Choroid plexus epithelial cell (primary cell): ENCODE measurements at places on chromosomes 1 and 21.

DNA sequence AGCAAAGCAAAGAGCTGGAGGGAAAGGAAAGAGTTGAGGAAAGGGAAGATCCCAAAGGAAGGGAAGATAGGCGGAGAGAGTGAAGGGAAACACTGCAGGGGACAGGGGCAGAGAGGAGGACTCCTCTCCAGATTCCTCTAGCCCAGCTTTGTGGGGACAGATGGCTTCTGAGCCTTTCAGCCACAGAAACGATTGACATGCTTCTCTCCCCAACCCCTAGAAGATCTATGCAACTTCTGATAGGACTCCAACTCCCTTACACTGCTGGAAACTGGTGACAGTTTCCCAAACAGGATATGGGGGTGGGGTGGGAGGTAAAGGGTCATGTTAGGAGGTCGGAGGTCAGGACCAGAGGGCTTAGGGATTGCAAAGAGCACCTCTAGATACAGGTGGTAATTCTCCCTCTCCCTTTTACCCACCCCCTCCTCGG, 6.5 kb downstream of the MEX3A start:
- no peak for DNase-seq

- DNase-seq = peak; percentile 92
These were observed 90.2 kb upstream of the TSPAN2 start for GRCh38 chr1:115179397-115180079.

DNA sequence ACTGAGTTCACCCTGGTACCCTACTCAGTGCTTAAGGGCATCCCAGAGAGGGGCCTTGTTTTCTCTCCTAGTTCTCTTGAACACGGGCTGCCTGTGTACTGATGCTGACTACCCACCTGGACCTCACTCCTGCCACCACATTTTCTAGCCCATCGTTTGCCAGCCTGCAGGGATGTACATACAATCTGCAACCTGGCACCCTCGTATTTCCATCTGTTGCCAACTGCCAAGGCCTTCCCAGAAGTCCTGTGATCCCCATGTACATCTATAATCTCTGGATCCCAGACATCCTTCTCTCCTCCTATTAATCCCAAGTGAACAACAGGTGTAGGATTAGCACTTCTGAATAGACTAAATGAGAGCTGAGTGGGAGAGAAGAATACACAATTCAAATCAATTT, 212.0 kb downstream of the SLC45A1 start:
- no peak for DNase-seq

DNA sequence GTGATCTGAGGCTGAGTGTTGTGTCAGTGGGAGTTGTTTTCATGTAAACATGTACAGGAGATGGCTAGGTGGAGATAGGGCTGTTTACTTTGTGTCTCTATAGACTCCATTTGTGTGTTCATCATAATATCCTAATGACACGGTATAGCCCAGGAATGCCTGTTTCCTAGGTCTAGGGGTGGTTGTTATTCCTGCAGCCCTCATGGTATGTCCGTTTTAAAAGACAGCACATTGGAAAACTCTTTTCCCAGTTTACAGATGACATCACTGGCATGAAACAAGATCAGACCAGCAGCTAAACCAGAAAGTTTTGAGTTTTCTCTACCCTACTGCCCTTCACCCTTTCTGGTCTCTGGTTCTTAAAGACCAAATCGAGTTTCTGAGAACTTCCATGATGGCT, 227.3 kb upstream of the TMEM51 start:
- peak; percentile 55 for DNase-seq

DNA sequence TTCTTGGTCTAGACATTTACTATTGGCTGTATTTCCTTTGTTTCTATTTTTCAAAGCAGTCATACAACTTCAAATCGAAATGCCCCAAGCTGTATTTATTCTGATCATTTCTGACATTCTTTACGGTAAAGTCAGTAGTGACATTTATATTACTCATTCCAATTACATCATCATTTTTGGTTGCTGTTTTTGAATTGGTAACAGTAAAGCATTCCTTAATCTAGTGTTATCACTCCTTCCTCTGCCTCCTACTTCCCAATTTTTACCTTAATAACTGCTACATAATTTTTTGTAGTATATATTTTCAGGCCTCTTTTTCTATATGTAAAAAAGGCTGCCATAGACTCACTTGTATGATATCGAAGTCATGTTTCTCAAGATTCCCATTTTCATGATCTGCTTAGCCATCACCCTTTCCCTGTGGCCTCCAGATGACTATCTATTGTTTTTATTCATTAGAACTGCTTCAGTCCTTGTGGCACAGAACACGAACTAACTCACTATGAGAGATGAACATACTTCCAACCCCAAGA, 167.2 kb downstream of the RUNX1 start:
- DNase-seq = peak; percentile 84

- DNase-seq = no peak
These were observed 2.3 kb downstream of the PDXK start for GRCh38 chr21:43721206-43721605.

DNA sequence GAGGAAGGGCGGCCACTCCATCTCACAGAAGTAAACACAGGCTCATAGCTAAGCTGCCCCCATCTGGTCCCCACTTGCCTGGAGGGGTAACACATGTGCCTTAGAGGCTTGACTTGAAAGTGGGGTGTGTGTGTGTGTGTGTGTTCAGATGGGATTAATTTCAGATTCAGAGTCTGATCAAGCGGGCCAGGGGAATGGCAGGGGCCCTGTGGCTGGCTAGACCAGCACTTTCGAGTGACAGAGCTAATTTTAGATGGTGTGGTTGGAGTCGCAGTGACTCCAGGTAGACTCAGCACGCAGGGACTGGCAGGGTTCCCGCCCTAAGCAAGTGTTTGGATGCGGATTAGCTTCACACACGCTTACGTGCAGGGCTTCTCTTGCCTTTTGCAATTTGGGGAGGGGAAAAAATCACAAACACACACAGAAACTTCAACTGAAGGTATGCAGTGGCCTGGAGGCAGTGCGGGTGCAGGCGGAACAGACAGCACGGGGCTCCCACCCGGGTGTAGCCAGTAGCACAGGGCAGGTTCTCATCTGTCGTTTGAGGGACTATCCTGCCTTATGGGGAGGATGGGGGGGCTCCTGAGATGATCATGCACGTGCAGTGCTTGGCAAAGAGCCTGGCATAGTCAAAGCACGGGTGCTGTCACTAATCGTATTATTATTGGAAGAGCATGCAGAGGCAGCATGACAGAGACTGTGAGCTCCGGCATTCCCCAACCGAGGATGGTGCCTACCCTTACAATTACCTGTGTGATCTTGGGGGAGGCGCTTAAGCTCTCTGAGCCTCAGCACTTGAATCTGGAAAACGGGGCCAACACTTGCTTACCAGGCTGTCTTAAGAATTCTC, 1.3 kb downstream of the EDN2 start:
- DNase-seq = no peak

DNA sequence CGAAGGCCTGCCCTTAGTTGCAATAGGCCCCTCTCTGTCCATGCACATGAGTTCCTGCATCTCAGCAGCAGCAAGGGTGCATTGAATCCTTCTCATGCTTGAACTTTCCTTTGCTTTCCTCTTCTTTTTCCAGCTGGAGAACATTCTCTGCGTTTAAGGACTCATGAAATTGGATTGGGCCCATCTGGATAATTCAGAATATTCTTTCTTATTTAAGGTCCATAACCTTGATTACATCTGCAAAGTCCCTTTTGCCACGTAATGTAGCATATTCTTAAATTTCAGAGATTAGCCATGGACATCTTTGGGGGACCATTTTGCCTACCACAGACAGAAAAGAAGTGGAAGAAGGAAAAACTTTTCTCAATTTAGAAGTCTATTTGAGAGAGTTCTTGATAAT, 159.7 kb upstream of the C21orf91 start:
- no peak for DNase-seq

- DNase-seq = no peak
These were observed 1.6 kb upstream of the DDX59 start for GRCh38 chr1:200671235-200671786.

DNA sequence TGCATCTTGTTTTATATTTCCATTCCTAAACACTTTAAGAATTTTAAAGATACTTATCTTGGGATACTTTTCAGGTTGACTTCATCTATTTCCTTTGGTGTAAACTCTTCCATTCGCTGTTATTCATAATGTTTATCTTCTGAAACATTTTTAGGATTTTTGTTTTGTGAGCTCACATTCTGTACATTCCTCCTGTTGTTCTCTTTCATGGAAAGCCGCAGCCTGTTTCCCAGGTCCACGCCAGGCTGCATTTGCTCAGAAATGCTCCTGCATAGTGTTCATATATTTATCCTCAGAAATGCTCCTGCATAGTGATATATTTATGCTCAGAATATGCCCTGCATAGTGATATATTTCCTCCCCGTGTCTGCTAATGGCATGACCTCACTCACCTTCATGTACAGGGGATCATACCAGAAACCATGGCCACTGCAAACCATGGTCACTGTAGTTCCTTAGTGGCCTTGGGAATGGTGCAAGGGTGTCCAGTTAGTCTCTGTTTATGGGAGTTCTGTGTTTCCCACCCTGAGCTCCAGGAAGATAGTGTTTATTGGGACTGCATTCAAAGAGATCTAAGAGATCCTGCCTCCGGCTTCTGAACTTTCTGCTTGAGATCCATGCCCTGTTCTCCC, 153.9 kb upstream of the GREM2 start:
- peak; percentile 75 for DNase-seq

- DNase-seq = peak; percentile 60
These were observed 14.2 kb downstream of the THRAP3 start for GRCh38 chr1:36238433-36238832.

DNA sequence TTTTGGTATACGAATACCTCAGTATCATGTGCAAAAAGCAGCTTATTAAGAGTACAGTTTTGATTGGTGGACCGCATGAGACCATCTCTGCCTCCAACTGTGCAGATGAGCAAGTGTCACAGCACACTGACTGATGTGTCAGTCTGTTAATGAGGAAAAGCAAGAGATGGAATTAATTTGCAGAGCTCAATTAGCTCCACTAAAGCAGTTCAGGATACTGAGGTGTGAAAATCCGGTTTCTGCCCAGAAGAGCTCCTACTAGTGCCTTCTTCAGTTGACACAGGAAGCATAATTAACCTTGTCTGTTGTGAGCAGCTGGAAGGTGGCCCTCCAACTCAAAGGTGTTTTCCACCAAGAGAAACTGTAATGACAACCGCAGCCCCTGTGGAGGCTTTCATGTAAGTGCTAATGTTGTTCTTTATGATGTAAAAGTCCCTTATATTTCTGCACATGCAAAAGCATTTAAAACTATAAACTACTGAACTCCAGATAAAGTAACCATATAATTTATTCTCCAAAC, 44.3 kb downstream of the PCNX2 start:
- DNase-seq = no peak

DNA sequence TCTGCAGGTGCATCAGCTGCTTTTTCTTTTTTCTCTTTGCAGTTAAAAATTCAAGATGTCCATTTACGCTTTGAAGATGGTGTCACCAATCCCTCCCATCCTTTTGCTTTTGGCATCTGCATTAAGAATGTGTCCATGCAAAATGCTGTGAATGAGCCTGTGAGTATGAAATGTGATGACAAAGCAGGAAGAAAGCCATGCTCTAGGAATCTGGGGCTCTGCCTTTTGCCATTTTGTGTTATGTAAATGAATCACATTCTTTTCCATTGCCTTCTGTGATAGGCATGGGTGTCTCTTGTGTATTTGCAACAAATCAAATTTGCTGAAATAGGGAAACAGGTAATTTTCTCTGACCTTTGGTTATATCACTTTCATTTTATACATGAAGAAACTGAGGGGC, 19.4 kb downstream of the VPS13D start:
- DNase-seq = peak; percentile 14

DNA sequence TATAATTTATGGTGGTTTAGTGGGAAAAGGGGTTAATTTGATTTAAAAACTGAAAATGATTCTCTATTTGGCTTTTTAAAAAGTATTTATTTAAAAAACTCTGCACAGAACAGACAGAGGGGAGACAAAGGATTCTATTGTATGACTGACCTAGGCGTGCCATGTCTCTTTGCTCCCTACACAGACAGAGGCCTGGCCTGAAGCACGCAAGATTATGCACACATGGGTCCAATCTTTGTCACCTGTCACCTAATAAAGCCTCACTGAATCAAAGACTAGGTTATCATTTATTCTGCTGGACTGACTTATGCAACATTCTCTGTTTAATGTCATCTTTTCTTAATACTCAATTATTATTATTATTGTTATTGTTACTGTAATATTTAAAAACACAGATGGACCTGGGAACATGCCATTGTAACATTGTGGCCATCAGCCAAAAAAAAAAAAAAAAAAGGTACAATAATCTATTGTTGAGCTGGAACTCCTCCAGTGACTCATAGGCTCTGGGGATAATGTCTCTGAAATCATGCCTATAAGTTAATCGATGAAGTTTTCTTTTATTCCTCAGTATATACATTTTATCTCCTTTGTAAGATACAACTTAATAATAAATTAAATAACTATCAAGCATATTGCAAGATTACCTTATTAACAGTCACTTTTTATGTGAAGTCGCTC, 112.1 kb downstream of the RUNX1 start:
- no peak for DNase-seq

DNA sequence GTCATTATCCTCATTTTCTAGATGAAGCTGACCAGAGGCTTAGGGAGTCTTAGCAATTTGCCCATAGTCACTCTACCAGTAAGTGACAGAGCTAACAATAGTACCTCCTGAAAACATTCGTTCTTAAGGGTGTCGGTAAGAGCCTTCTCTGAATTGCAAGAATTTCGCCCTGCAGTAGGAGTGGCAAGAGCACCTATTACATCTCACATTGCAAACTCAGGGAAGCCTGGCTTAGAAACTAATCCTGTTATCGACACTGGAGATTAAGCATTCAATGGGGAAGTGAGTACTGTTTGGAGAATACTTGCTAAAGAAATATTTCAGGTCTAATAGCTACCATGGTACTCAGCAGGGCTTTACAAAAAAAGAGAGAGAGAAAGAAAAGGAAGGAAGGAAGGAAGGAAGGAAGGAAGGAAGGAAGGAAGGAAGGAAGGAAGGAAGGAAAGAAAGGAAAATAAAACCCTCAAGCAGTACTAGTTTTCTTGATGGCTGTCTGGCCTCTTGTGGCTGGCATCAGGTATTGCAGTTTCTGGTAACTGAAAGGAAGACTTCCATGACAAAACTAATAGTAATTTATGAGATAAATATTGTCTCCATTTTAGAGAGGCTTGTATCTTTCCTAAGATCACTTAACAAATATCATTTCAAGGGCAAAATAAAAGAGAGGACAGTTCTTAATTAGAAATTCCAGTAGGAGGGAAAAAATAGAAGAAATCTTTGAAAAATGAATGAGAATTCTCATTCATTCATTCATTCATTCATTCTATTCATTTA, 10.4 kb downstream of the C1orf226 start:
- DNase-seq = peak; percentile 80

- peak; percentile 70 for DNase-seq
These were observed 86.5 kb upstream of the IPO9 start for GRCh38 chr1:201742476-201742875.

- peak; percentile 28 for DNase-seq
These were observed 342.2 kb downstream of the CAMTA1 start for GRCh38 chr1:7127322-7128075.
